Fibroblast of skin of back (primary cell): ENCODE measurements at places on chromosomes 2 and 18.

DNA sequence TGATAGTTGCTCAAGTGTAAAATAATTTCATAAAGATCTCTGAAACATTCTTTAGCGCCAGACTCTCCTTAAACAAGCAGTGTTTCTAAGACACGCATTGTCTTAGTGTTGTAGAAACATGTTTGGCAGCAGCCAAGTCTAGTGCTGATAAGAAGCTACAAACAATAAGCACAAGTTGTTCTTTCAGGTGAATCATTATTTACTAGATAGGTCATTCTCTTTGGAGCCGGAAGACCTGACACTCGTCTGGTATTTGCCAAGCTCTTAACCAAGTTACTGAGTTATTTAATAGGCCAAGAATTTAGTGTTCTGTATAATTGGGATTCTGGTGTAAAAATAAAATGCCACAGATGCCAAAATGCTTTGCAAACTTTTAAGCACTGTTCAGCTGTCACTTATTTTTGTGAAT, 852.1 kb downstream of the CPS1 start:
- DNase-seq, result no peak

- no peak for DNase-seq
Observed at GRCh38 chr18:65124633-65125032, 626.2 kb upstream of the CDH7 start.

- DNase-seq, result no peak
Observed at GRCh38 chr2:3289526-3289925, 88.1 kb downstream of the EIPR1 start.

GRCh38 chr2:18708203-18708715, 118.9 kb upstream of the NT5C1B start:
- DNase-seq, result no peak

- no peak for DNase-seq
Observed at GRCh38 chr2:189091253-189091652, 88.3 kb downstream of the COL5A2 start.

DNA sequence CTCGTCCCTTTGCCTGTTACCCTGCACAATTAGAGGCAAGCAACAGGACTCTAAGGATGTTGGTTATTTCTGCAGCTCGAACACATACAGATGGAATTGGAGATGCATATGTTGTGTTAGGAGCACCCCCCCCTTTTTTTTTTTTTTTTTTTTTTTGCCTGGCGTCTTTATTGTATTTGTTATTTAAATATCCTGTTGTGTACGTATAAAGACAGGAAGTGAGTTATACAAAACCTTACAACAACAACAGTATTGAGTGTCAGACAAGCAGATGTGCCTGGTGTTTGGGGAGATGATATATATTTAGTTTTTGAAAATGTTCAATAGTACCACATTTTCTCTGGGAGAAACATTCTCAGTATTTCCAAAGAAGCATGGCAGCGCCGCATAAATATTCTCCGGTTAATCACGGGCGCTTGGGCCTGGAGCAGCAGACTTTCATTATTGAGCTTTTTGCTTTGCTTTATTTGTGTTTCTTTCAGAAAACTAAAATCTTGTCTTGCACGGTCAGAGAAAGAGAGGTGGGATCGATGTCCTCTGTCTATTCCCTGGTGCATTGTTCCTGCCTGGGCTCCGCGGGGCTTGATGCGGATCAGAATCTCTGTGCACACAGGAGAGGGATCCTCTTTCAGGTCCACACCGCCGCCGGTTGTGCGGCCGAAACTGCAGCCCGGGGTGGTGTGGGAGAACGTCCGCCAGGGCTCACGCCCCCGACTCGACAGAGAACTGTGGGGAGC, 23.2 kb upstream of the ZNF516 start:
- no peak for DNase-seq

DNA sequence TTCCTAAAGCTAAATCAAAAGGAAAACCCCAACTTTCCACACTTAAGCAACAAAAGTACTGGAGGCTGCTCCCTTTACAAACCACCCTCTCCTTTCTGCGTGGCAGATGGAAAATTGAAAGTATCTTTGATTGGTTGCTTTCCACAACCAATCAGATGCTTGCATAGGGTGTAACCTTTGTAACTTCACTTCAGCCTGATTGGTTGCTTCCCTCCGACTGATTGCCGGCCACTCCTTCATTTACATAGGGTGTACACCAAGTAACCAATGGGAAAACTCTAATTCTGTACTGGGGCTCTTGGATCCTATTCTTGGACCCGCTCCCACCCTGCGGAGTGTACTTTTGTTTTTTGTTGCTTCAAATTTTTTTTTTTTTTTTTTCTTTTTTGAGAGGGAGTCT, 297.7 kb downstream of the NCKAP5 start:
- no peak for DNase-seq

DNA sequence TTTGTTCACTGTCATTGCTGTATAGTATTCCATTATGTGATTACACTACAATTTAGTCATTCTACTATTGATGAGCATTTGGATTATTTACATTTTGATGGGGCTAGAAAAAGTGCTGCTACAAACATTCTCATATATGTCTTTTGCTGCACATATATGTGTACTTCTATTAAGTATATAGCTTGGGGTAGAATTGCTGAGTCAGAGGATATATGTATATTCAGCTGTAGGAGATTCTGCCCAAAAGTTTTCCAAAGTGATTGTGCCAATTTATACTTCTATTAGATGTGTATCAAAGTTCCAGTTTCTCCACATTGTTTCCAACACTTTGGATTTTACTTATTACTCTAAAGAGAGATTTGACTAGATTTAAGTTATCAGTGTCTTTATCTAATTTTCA, 101.7 kb upstream of the UGP2 start:
- no peak for DNase-seq
